ENCODE measurements at places on chromosomes 12 and 14.

DNA sequence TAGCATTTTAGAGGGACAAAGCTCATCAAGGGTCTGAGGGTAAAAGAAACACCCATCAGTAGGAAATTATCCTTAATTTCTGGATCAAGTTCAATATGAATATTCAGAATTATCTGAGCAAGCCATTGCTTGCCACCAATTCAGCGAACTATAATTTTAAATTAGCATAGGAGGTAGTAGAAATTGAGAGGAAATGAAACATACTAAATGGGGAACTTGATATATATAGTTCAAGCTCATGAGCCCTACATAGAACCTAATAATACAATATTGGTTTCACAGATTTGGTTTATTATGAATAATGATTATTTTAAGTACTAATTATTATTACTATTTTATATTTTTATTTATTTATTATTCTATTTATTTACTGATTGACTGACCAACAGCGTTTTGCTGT, 42.1 kb upstream of the GXYLT1 start:
- no peak for DNase-seq

GRCh38 chr12:6182279-6182898, 17.8 kb upstream of the CD9 start:
- no peak for DNase-seq

- DNase-seq, result no peak
Measured at GRCh38 chr12:94247246-94247645, 98.9 kb downstream of the PLXNC1 start.

GRCh38 chr12:26941215-26941594, 2.9 kb downstream of the FGFR1OP2 start:
- no peak for DNase-seq

- DNase-seq, result no peak
Measured at GRCh38 chr12:78612190-78612589, 252.4 kb upstream of the SYT1 start.

DNA sequence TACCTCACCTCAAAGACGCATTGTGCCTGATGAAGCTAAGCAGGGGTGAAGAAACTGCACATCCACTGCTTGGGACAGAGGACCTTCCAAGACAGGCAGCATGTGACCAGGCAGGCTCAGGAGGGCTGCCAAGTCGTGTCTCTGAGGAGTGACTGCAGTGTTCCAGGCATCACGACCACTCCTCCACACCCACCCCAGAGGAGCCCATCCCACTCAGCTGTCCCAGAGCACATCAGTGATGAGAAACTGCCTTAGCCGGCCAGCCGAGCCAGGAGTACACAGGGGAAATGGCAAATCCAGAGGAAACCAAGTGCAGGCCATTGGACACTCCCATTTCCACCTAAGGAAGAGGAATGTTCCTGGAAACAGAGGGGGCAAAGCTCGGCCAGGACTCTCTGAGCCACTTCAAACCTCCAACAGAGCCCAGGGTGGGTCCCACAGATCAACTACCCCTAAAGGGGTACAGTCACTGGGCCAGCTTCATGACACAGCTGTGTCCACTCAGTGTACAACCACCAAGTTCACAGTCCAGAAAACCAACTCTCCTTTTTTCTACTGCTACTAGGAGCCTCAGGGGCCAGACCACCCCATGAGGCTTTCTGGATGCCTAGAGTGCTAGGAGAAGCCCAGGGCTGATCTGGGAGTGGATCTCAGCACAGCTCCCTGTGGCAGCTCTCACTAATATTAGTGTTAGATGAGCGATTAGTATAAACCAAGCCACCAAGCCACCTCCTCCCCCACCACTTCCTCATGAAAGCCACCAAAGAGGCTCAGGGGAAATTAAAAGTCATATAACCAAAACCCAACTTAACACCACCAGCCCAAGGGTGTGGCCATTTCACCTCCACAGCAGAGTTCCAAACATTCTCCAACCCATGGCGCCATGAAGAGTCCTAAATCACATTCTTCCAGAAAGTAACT, 15.4 kb downstream of the PXN start:
- DNase-seq, result no peak

- no peak for DNase-seq
Measured at GRCh38 chr14:89428546-89429198, 11.6 kb upstream of the FOXN3 start.

DNA sequence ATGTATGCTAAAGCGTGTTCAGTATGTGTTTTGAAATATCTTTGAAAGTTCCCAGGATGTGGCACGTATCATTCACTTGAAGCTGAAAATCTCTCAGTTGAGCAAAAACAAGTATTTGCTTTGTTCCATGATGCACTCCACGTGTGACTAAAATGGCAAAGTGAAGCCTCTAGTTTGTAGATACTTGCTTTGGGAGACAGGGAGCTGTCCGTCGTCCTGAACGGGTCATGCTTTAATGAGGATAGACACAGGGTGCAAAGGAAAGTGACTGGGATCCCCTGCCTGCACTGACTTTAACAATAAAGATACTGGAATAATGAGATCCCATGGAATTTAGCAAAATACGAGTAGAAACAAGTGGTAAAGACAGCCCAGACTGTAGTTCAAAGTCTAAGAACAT, 991.4 kb downstream of the NRXN3 start:
- DNase-seq, result no peak

DNA sequence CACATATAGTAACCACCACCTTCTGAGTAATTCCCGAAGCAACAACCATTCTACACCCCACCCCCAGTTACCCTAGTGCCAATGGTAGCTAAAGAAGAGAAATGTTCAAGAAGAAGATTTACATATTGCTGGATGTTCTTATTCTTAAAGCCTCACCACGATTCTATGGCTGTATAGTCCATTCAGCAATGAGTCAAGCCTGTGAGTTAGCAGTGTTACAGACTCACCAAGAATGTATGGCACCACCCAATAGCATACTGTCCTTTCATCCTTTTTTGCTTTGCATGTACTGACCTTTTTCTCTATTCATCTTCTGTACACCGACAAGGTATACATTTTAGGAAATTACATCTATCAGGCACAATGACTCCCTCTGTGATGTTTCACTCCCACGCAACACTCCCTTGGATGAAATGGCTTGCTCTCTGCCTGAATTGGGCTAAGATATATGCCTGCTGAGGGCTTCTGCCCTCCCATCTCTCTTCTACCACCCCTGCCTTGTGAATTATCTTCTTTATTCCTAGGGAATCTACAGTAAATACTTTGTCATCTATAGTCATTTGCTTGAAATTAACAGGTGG, 945.8 kb downstream of the DIO2 start:
- DNase-seq, result no peak

GRCh38 chr14:70804556-70805162, 4.7 kb downstream of the MAP3K9 start:
- DNase-seq, result no peak

DNA sequence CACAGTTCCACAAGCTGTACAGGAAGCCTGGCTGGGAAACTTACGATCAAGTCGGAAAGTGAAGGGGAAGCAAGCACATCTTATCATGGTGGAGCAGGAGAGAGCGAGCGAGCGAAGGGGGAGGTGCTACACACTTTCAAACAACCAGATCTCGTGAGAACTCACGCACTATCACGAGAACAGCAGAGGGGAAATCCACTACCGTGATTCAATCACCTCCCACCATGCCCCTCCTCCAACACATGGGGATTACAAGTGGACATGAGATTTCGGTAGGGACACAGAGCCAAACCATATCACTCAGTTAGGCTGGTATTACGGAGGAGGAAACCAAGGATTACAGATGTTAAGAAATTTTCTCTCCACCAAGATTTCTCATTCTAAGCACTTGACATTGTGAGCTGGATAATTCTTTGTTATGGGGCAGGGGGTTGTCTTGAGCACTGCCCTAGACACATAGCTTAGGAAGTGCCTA, 262.0 kb upstream of the G2E3 start:
- DNase-seq, result no peak

DNA sequence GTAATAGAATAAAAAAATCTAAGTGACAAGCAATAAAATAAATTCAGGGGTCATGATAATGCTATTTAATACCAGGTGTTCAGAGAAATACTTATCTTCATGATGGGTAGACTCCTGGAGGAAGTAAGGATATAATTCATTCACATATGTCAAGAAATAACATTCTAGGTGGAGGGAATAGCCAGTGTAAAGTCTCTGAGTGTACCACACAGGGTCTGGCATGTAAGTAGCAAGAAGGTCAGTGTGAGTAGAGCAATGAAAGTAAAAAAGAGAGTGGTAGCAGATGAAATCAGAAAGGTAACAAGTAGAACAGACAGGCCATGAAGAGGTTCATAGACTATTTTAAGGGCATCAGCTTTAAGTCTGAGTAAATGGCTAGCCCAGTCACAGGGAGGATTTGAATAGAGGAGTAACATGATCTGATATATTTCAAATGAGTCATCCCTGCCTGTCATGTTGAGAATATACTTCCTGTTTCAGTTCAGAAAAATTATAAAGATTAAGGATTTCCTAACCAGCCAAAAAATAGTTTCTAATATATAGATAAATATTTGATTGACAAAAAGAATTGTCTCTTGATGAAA, 519.9 kb downstream of the C12orf50 start:
- no peak for DNase-seq

- no peak for DNase-seq
Measured at GRCh38 chr12:1843641-1844005, 23.3 kb downstream of the LRTM2 start.

DNA sequence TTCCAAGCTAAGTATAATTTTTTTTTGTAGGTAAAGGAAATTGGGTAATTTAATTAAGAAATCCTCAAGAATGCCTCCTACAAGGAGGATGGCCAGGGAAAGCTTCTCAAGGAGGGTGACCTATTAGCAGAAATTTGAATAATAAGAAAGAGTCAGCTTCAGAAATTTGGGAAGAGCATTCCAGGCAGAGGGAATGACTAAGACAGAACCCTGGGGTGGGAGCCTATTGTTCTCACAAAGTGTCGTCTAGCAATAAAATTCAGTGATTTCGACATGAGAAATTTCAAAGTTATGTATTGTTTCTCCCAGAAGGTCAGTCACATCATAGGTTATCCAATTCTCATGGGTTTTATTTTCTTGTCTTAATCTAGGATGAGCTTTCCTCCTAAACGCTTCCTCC, 1168.4 kb downstream of the AACS start:
- no peak for DNase-seq

DNA sequence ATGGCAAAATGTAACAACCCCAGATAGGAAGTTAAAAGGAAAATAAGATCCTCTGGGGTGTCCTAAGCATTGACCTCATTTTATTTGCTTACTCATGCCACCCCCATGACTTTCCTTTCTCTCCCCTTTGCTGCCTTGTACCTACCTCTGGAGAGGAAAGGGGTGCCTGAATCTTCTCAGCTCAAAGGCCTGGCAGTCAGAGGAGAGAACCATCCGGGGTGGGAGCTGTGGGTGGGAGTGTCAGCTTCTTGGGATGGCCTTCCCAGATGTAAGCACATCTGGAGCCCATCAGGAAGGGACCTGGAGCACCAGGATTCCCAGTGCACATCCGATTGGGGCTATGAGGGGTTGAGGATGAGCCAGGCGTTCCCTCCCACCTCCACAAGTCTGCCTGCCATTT, 5.2 kb upstream of the ITGA5 start:
- no peak for DNase-seq

GRCh38 chr14:89748004-89748403, 206.5 kb downstream of the EFCAB11 start:
- DNase-seq, result no peak

DNA sequence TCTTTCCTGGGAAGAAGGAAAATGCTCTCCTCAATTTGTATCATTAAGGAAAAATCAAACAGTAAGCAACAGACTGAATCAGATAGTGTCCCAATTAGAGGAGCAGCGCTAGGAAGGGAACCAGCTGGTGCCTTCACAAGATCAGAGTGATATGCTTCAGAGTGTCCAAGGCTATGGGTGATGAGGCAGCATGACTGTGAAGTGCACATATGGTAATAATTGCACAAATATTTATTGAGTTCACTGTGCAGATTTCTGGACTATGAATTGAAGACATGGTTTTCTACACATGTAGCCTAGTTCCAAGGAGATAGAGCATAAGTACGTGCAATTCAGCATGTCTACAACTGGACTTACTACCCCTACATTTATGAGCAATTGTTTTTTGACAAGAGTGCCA, 78.8 kb upstream of the EVL start:
- DNase-seq, result no peak

DNA sequence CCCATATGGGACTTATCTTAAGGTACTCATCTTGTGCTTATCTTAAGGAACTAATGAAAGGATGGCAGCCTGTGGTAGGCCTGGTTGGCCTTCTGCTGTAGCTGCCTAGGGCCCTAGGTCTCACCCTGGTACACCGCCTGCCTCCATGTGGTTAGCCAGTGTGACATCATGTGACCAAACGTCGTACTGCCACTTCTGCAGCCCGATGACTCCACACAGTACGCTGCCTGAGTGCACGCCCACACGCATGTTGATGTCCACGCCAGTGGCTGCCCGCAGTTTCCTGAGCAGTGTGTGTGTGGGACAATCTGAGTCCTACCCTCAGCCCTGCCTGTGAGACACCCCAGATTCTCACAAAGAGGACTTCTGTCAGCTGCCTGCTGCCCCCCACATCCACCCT, 5.1 kb downstream of the ADCY4 start:
- no peak for DNase-seq

GRCh38 chr12:77324416-77324762, 259.0 kb upstream of the E2F7 start:
- DNase-seq, result no peak

DNA sequence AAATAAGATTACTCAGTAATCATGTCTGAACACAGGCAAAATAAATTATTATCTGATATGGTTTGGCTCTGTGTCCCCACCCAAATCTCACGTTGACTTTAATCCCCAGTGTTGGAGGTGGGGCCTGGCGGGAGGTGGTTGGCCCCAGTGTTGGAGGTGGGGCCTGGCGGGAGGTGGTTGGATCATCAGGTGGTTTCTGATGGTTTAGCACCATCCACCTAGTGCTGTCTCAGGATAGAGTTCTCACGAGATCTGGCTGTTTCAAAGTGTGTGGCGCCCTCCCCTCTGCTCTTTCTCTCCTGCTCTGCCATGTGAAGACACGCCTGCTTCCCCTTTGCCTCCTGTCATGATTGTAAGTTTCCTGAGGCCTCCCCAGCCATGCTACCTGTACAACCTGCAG, 18.1 kb downstream of the DHRS2 start:
- no peak for DNase-seq

GRCh38 chr14:79278286-79278797, 933.0 kb downstream of the DIO2 start:
- no peak for DNase-seq

DNA sequence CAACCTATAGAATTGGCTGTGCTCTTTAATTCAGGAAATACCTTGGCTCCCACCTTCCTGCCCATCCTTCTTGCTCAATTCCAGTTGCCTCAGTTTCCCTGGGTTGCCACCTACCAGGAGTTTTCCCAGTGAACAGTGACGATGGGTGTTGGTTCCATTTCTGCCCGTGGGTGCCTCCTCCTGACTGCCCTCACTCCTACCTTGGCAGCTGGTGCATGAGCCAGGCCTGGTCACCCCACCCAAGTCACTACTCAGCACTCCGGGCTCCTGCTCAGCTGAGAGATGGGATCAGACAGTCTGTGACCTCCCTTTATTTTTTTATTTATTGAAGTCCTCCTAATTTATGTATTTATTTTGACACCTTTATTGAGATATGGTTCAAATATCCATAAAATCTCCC, 31.0 kb upstream of the PTGR2 start:
- DNase-seq, result no peak

Data from GOT3 (cell line).